Hematopoietic multipotent progenitor cell treated with erythropoietin and hydrocortisone succinate and interleukin-3 and kit ligand, for 4 days (in vitro differentiated cells): ENCODE measurements at places on chromosomes 3 and 15.

DNA sequence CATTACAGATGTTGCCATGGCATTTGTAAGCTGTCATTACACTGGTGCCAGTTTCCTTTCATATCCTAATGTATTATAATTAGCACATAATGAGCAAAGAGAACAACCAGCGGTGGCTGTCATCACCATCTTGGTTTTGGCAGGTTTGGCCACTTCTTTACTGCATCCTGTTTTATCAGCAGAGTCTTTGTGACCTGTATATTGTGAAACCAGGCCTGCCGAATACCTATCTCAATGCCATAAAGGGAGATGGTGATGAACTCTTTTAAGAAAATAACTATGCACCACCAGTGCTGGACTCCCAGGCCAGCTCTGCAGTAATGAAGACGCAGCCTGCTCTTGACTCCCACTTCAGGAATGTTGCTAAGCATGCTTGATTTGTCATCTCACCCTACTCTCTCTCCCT lies 458.1 kb upstream of the NR2F2 start:
- no peak for DNase-seq

- DNase-seq = no peak
Observed at GRCh38 chr3:69761896-69762767, 22.9 kb downstream of the MITF start.

GRCh38 chr3:140051019-140051957 lies 116.3 kb downstream of the CLSTN2 start:
- peak; percentile 34 for DNase-seq

- DNase-seq = no peak
Observed at GRCh38 chr15:35907511-35907910, 361.5 kb upstream of the DPH6 start.

- DNase-seq = no peak
Observed at GRCh38 chr15:75738014-75738646, 25.5 kb upstream of the CSPG4 start.

DNA sequence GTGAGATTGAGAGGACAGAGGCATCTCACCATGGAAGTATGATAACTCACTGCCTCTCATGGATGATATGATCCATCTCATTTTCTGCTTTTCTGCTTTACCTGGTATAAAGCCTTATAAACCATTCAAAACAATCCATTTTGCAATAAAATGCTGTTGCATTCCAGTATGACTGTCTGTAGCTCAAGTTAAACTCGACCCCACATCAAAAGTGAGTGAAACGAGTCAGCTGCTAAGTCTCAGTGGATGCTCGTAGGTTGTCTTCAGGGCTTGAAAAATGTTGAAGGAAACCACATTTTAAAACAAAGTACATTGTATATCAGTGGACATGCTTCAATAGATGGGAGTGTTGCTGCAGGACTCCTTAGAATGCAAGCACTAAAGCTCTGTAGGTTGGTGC lies 839.0 kb downstream of the TUSC7 start:
- DNase-seq = no peak

- DNase-seq = peak; percentile 20
Observed at GRCh38 chr3:2856138-2857133, 253.7 kb downstream of the IL5RA start.

GRCh38 chr3:17894434-17895060 lies 152.1 kb upstream of the TBC1D5 start:
- peak; percentile 86 for DNase-seq

- no peak for DNase-seq
Observed at GRCh38 chr3:99562990-99563607, 75.3 kb upstream of the COL8A1 start.

DNA sequence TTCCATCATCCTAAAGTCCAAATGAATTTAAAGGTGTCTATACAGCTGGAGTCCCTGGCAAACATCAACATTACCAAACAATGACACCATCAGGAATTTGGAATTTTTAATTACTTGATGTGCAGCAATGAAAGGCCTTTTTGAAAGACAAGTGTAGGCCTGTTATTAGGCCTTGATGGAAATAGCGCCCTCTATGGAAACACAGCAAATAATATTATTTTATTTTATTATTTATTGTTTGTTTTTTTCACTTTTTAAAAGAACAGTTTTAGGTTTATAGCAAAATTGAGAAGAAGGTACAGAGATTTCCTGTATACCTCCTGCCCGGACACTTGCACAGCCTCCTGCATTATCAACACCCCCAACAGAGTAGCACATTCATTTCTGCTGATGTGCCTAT lies 18.1 kb upstream of the OR5AC2 start:
- no peak for DNase-seq

GRCh38 chr3:187521546-187521945 lies 148.6 kb downstream of the SST start:
- DNase-seq = peak; percentile 47

GRCh38 chr3:120028271-120029047 lies 65.8 kb downstream of the GSK3B start:
- no peak for DNase-seq

- DNase-seq = no peak
Observed at GRCh38 chr3:186990878-186991308, 60.6 kb downstream of the ST6GAL1 start.

DNA sequence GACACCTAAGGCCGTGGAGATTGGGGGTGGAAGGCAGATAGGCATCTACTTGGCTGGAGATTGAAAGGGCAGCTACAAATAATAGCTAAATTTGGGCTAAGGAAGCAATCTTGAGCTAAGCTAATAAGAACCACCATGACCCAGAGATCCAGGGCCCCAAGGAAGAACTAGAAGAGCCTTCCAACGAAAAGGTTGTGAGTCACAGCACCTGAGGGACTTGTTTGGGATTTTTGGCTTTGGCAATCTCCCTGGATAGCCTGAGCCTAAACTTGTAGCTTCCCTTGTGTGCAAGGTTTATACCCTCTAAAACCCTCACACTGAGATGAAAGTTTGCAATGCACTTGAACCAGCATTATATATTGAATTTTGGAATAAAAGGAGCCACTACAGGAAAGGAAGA lies 364.0 kb upstream of the IL12A start:
- DNase-seq = no peak

GRCh38 chr15:64521726-64522164 lies 61.4 kb downstream of the ZNF609 start:
- peak; percentile 96 for DNase-seq

DNA sequence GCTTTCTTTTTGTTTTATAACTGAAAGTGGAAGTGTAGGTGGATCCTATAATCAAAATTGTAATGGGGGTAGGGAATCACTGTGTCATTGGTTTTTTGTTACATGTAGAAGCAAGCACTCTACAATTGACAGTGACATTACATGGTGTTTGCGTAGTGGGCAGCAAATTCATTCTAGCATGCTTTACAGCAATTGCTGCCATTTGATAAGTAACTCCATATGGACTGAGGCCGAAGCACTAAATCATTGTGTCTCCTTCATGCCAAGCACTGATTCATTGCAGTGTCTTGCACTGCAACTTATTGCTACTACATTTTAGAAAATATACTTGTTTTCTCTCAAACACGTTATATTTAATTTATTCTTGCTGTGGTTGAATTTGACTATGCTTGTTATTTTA lies 933.9 kb downstream of the NSUN3 start:
- DNase-seq = no peak

- DNase-seq = no peak
Observed at GRCh38 chr3:11375333-11376088, 103.3 kb downstream of the ATG7 start.

GRCh38 chr3:159789742-159790635 lies 198.6 kb upstream of the IL12A start:
- no peak for DNase-seq
